ENCODE measurements at places on chromosomes 13 and 19.

- DNase-seq, result no peak
Measured at GRCh38 chr19:1746401-1747284, 6.7 kb upstream of the ONECUT3 start.

GRCh38 chr13:101875091-101875490, 422.6 kb downstream of the ITGBL1 start:
- DNase-seq, result peak; percentile 25

DNA sequence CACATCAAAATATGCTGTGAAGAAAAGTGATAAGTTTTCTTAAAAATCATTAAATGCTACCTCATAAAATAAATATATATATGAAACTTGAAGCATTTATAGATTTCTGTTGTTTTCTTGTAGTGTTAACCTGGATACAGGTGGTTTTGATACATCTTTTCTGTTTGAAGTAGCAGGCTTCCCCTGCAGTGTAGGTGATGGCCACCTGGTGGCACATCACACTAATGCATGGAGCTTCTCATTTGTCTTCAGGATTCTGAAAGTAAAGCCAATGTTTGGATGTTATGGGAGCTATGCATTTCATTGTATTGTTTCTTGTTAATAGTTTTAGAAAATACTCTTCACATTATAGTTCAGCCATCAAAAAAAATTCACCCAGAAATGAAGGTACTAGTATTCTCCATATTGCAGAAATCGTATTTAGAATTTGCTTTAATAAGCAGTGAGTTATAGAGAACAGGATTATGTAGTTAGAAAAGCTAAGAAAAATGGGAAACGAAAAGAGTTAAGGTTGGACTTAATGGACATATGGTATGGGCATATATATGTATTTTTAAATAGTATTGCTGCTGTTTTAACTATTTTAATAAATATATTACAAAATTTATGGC, 18.7 kb downstream of the GPR180 start:
- DNase-seq, result peak; percentile 69

DNA sequence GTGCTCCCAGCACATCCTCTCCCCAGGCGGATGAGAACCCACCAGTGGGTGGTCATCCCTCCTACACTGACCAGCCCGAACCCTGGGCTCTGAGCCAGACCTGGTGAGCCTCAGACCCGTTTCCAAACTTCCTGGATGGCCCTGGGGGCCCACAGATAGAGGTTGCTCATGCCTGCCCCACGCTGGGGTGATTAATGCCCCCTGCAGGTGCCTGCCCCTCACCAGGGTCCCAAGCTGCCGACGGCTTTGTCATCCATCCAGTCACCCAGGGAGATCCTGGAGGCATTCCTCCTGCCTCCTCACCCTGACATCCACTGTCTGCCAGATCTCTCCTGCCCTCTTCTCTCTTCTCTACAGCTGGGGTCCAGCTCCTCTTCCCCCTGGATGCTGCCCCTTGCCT, 28.4 kb upstream of the PLA2G4C start:
- no peak for DNase-seq

GRCh38 chr13:29510651-29511084, 84.8 kb downstream of the SLC7A1 start:
- DNase-seq, result no peak

- no peak for DNase-seq
Measured at GRCh38 chr19:53992211-53992610, 774 bp downstream of the CACNG6 start.

DNA sequence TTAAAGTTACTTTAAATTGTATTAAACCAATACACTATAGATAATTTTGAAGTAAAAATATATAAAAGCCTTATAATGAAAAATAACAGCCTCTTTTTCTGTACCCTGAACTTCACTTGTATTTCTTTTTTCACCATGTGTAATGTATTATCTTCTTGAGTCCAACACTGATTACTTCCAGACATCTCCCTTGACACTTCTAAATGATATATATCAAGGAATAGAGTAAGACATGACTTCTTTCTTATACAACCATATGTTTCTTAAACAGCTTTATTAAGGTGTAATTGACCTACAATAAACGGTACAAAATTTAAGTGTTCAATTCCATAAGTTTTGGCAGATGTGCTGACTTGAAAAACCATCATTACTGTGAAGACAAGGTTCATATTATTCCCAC, 531.9 kb downstream of the OLFM4 start:
- DNase-seq, result no peak

DNA sequence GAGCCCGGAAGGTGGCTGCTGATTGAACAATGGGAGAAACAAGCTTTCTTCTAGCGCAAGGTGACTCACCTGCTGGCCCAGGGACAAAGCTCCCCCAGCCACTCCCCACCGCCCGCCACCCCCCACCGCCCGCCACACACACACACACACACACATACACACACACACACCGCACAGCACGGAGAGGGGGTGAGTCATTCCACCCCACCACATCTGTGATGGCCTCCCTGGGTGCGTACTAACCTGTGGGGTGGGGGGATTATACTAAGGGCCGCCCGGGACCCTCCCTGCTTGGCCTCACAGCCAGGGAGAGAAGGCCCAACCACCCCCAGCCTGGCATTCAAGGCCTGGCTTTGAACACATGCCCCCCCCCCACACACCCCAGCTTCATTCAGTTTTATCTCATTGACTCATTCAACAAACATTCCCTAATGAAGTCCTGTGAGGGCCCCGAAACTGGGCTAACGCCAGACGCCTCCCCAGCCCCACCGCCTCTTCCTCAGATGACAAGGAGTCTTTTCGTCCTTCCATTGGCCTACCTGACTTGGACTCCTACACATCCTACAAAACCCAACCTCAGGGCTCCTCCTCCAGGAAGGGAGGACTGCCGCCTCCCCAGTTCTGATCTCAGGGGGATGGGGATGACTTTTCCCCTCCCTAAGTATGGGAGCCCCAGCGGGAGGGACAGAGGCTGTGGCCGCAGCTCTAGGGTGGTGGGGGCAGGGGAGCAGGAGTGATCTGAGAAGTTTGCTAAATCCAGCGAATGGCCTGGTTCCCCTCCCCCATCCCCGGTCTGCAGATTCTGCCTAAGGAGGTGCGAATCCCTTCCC, 5.8 kb upstream of the ONECUT3 start:
- no peak for DNase-seq

- no peak for DNase-seq
Measured at GRCh38 chr13:90717451-90717936, 630.0 kb upstream of the MIR17HG start.

GRCh38 chr13:24252136-24252535, 57.2 kb upstream of the C1QTNF9 start:
- no peak for DNase-seq

DNA sequence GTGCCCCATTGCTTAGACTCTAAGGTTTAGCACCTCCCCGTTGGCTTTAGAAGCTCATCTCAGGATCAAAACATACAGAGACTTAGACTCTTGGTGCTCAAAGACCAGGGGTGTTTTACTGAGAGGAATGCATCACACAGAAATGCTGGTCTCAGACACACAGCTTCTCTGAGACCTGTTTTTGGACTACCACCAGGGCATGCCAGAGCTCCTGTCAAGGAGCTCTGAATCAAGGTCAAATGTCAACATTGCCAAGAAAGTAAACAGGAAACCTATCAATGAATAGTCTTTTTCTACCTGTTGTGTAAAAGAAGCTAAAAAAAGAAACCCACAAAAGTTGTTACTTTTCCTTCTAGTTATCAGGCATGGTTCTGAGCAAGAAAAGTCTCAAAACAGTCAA, 149.2 kb downstream of the COL4A1 start:
- DNase-seq, result no peak

GRCh38 chr13:110571896-110572777, 10.6 kb upstream of the RAB20 start:
- DNase-seq, result no peak

DNA sequence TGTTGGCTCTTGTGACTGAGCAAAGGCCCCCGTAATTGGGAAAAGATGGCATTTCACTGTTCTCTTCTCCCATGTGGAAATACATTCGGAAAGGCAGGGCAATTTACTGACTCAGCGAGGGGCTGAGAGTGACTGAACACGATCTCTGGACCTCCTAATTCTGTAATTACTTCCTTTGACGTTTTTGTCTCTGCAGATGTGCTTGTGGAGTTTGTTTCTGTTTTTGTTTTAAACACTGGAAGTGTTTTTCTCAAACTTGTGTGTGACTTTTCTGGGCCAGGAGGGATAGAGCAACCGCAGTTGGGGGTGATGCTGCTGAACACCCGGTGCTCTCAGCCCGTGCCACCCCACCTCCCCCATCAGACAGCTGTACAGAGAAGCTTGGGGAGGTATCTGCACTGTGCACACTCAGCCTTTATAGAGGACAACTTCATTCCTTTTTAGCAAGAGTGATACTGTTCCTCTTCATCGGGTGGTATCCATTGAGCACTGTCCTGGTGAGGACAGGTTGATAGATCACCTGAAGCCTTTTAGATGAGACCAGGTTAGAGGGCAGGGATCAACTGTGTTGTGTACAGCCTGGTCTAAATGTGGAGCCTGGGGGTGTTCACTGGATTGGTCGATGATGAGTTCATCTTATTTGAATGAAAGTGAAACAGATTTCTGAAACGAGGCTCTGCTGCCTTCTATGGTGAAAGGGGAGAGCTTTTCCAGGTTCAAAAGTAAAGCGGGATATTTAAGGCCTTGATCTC, 117.4 kb downstream of the ESD start:
- no peak for DNase-seq

DNA sequence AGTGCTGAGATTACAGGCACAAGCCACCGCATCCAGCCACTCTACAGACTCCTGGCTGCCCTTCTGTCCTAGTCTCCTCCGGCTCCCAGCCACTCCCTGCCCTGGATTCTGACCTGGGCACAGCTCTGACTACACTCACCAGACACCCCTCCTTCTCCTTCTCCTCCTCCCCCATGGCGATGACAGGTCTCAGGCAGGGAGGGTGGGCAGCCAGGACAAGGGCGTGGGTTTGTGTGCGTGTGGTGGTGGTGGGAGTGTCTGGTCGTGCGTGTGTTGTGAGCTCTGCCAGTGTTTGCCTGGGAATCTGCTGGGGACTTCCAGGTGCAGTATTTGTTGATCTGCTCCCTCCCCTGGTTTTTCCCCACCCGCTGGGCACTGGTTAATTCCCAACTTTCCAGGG, 3.0 kb upstream of the NCCRP1 start:
- no peak for DNase-seq

DNA sequence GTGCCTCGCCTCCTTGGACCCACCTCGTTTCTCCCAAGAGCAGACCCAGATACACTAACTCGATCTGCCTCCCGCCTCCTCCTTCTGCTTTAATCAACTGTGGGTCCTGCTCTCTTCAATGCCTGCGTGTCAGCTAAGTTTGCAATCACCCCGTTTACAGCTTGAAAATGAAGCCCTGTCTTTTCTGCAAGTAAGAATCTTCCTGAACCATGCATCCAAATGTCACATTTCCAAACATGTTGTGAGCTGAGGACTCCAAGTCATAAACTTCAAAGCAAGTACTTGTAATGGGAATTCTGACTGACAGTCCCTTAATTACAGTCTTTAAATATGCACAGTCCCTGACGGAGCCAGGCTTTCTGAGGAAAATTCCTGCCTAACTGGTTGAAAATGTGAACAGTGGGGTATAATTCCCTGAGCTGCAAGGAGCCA, 154.9 kb upstream of the UQCRFS1 start:
- no peak for DNase-seq

- no peak for DNase-seq
Measured at GRCh38 chr19:32558607-32559228, 22.3 kb upstream of the PDCD5 start.

GRCh38 chr13:106633321-106633720, 65.4 kb upstream of the ARGLU1 start:
- no peak for DNase-seq

- no peak for DNase-seq
Measured at GRCh38 chr13:32211813-32212212, 103.3 kb downstream of the ZAR1L start.

- DNase-seq, result peak; percentile 67
Measured at GRCh38 chr19:34772697-34773554, at the start of gene ZNF599. ZNF599 (minus strand) TSS chr19:34773215; CDS start chr19:34772841, 374 bp downstream.

- DNase-seq, result no peak
Measured at GRCh38 chr19:1825909-1826556, 14.0 kb upstream of the ATP8B3 start.

DNA sequence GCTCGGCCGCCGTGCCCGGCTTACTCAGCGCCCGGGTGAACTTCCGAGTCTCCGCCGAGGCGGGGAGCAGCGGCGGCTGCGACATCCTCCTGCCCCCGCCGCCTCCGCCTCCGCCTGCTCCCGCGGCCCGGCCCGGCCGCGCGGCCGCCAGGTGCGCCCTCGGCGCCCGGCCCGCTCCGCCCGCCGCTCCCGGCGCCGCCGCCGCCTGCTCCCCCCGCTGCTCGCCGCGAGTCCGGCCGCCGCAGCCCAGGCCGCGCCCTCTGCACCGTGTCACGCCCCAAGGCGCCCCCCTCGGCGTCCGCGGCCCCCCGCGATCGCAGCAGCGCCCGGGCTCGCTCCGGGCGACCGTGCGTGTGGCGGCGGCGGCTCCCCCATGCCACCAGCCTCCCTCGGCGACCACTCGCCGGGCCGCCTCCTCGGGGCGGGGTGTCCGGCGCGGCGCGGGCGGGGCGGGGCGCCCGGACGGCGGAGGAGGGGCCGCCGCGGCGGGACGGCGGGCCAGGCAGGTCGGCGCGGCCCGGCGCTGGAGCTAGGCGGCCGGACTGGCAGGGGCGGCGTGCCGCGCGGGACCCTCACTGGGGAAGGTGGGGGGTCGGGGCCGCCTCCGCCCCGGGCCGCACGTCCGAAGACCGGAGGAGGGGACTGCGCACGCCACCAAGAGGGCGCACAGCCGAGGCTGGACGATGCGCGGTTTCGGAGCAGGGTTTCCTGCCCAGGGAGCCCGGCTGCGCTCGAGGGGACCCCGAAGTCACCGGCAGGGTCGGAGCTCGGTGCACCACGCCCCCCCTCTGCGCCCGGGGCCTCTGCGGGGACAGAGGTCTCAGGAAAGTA, 108.6 kb upstream of the DOCK9 start:
- DNase-seq, result peak; percentile 24

- DNase-seq, result no peak
Measured at GRCh38 chr19:41641879-41642485, 15.1 kb upstream of the CEACAM4 start.

DNA sequence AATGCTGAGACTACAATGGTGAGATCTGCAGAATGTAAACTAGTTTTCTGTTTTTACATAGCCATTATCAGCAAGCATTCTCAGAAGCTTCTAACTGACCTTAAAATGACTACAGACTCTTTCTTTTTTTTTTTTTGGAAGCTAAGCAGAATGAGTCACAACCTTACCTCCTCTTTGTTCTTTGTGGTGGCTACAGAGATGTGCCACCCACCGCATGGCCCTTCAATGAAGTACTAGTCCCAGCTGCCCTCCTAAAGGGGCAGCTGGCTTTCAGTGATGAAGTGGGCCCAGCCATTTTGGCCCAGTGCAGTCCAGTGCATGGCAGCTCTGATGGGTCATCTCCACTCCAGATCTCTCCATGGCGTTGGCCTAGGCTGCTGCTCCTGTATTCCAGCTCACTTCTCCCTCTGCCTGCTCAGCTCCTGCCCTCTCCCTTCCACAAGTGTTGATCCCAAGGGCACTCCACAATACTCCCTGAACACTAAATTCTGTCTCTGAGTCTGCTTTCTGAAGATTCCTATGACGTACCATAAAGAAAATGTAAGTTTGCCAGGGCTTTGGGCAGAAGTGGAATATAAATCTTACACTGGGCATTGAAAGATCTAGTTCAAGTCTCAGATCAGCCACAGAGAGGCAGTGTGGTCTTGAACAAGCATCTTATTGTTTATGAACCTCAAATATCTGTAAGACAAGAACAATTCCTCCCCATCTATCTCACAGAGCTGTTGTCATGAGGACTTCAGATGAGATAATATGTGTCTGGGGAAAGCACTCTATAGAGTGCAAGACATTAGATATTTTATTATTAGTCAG, 85.6 kb downstream of the RXFP2 start:
- no peak for DNase-seq

GRCh38 chr13:20824762-20825476, 51.2 kb upstream of the EEF1AKMT1 start:
- DNase-seq, result no peak
